NCI-H1048 (cell line): ENCODE measurements at places on chromosomes 11 and 22.

DNA sequence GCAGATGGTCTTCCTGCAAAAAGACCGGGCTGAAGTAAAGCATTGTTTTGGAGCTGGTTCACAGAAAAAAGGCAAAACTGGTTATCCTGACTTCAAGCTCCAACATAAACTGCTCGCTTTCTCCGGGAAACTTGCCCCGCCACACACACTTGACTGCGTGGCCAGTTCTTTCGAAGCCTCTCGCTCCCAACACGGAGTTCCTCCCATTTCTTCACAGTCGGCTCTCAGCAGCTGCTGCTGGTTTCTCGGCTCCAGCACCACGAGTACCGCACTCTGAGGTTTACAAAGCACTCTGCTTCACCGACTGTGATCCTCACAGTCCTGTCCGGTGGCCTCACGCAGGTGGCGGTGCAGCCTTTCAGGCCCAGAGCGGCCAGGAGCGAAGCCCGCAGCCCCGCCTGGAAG is 264 bp downstream of the CHEK1 start:
- DNase-seq: no peak

GRCh38 chr11:60111793-60112192 is 23.3 kb downstream of the MS4A2 start:
- no peak for DNase-seq

GRCh38 chr22:46604306-46604690 is 15.9 kb upstream of the GRAMD4 start:
- DNase-seq: no peak

GRCh38 chr11:125932301-125932700 is 13.5 kb upstream of the VSIG10L2 start:
- no peak for DNase-seq

DNA sequence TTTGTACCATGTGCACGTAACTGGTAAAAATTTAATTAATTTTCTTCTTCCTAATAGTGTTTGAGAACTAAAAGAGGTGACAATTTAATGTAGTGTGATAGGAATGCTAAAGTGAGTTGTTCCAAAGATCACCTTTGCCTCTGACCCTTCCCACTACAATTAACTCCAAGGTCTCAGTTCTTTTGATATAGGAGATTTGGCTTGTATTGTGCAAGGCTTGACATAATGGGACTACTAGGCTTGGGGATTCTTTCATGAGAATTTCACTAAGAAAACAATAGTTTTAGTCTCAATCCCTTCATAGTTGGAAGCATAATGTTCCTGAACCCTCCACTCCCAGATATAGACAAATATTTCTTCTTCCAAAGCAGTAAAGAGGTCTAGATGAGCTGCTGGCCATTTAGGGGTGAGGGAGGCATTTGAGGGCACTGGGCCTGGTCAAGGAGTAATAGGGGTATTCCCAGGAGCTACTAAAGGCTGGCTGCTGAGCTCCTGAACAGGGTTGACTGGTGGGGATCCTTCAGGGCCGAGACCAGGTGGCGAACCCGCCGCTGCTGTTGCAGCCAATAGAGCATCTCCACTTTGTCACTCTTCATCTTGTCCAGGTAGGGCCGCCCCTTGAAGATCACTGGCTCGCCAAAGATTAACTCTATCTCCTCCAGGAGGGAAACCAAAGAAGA is 2.7 kb downstream of the CCDC87 start:
- DNase-seq: no peak

DNA sequence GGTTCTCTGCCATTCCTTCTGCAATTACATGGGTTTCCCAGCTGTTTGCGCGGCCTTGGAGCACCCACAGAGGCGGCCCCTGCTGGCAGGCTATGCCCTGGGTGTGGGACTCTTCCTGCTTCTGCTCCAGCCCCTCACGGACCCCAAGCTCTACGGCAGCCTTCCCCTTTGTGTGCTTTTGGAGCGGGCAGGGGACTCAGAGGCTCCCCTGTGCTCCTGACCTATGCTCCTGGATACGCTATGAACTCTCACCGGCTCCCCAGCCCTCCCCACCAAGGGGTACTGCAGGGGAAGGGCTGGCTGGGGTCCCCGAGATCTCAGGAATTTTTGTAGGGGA is 2.6 kb downstream of the RCE1 start:
- DNase-seq: no peak

DNA sequence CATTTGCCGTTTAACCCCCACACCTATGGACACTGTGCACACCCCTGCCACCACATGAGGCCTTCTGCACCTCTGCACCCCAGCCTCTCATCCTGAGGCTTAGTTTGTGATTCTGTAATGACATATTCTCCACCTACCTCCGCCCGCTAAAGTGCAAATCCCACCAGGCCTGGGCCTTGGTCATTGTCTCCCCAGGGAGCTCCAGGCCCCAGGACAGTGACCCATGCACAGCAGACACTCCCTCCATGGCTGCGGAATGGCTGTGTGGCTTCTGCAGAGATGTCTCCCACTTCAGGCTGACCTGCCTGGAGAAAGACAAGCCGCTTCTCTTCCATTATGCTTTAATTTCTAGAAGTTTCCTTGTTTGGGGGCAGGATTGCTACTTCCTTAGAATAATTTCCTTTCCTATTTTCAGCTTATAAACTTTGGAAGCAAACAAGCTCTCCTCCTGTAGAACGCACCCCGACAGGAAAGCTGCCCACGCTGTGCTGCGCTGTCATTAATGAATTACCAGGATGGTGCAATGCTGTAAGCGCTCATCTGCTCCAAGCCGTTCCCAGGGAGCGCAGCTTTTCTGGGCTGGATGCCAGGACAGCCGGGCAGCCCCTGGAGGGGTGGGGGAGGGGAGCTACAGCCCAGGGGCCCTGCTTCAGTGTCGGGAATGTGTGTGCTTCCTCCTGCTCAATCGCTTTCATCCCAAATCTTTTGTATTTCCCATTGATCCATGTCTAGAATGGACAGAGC is 618.0 kb downstream of the BRD1 start:
- DNase-seq: no peak

DNA sequence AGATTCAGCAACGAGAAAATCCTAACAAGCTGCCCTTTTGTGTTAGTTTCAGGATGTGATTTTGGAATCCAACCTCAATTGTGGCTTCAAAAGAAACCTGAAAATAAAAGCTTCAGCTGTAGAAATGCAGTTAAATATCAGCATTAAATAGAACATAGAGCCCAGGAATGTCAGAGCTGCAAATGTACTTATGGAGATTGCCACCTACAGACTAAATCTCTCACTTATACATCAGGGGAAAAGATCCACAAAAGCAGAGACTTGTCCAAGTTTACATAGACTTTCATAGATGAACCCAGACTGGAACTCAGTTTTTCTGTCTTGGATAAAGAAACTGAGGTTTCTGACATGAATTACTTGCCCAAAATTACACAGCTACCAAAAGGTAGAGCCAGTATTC is 446.6 kb downstream of the DLG2 start:
- no peak for DNase-seq

- no peak for DNase-seq
Measured at GRCh38 chr11:18369398-18369797, 25.0 kb upstream of the LDHA start.

- DNase-seq: no peak
Measured at GRCh38 chr11:1706634-1707400, 9.8 kb downstream of the KRTAP5-6 start.

DNA sequence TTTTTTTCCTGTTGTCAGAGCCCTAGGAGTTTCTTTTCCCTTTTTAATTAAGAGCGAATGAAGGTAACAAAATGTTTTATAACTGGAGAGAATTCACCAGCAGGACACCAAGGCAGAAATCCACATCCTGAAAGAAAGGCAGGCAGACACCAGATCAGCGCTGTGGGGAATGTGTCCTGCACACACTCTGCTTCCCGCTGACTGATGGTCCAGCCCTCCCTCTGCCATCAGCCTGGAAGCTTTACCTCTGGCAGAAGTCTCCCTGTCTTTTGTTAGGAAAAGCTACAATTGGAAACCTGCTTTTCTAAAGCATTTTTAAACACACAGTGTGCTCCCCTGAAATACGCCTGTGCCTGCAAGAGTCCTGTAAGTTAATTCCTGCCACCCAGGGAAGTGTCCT is 638.5 kb downstream of the NTM start:
- no peak for DNase-seq

DNA sequence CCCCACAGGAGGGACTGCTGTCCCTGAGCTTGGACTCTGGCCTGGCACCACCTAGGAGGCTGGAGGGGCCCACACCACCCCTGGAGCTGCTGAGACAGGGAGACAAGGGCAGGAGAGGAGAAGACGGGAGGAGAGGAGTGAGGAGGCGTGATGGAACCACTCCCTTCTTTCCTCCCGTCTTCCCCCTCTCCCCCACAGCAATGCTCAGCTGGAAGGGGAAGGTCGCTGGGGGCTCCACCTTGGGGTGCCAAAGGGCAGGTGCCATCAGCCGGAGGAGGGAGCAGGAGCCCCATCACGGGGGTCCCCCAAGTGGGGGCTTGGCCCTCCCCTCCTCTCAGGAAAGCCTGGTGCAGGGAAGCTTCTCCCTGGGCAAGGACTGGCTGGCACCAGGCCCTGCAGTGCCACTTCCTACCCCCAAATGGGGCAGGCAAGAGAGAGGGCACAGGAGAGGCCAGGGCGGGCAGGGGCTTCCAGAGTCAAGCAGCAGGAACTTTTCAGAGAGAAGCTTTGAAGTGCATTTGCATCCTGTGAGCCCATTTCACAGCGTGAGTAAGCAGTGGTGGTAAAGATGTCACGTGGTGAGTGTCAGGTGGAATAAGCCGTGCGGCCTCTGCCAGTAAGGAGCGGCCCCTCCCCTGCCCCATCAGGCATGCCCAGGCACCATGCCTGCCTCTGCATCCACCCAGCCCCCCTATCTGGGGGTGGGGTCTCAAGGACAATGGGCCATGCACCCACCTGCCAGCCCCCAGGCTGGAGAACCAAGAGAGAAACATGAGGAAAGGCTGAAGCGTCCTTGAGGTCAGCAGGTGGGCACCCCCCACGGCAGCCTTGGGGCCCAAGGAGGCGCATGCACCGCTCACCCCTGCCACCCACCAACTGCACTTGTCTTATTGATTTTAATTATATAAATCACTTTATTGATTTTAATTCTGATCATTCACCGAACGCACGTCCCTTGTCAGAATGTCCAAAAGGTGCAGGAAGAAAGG is 4.9 kb downstream of the IGF2 start:
- DNase-seq: no peak

DNA sequence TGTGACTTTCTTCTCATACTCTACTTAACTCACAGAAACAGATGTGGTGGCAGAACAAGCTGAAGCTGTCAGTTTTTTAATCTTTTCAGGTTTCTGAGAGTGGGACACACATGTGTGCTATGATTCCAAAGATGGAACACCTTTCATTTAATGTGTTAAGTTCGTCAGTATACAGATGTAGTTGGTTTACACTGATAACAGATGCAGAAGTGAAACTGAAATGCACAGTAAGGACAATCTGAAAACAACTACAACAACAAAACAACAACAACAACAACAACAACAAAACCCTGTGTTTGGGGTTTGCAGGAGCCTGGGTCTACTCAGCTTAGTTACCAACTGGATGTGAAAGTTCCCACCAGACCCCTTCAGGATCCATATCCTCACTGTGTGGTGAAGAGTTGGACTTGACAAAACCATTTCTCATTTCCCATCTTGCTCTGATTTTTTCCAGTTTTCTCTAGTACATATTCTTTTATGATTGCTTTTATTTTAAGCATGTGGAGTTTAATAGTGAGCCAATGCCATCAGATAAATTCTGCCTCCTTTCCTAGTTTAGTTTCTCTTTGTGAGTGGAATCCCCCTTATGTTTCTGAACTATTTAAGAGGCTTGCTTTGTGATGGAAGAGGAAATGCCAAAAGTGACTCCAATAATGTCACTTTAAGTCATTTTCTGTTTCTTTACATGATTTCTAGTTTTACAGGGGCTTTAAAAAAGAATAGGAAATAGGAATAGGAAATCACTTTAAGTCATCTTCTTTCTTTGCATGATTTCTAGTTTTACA is 47.8 kb downstream of the ARHGAP42 start:
- no peak for DNase-seq
